Stimulated activated CD8-positive, alpha-beta memory T cell treated with anti-CD3 and anti-CD28 coated beads, Interleukin-2, amount 100 ng/mL, for 1 hour (primary cell): ENCODE measurements at places on chromosomes 2 and 18.

- no peak for DNase-seq
Measured at GRCh38 chr2:18651842-18652774, 62.7 kb upstream of the NT5C1B start.

- no peak for DNase-seq
Measured at GRCh38 chr18:57866355-57866754, 63.2 kb upstream of the ATP8B1 start.

- DNase-seq = no peak
Measured at GRCh38 chr2:188966079-188966571, 8.0 kb upstream of the COL3A1 start.

GRCh38 chr2:127901339-127902056, 15.7 kb upstream of the AMMECR1L start:
- no peak for DNase-seq

DNA sequence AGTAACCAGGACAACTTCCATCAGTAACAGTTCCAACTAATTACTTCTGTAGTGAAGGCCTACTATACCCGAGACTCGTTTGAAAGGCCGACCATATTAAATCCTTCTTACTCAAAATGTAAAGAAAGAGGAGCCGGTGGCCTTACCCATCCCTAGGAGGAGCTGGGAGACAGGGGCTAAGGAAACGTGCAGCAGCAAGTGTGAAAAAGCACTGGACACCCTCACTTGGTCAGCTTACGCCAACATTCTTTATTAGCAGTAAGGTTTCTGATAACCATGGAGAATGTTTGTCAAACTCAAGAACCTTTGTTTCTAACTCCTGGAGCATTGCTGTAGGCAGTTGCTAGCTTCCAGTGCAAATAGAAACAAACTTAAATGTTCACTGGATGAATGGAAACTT, 26.7 kb upstream of the VWA3B start:
- no peak for DNase-seq

DNA sequence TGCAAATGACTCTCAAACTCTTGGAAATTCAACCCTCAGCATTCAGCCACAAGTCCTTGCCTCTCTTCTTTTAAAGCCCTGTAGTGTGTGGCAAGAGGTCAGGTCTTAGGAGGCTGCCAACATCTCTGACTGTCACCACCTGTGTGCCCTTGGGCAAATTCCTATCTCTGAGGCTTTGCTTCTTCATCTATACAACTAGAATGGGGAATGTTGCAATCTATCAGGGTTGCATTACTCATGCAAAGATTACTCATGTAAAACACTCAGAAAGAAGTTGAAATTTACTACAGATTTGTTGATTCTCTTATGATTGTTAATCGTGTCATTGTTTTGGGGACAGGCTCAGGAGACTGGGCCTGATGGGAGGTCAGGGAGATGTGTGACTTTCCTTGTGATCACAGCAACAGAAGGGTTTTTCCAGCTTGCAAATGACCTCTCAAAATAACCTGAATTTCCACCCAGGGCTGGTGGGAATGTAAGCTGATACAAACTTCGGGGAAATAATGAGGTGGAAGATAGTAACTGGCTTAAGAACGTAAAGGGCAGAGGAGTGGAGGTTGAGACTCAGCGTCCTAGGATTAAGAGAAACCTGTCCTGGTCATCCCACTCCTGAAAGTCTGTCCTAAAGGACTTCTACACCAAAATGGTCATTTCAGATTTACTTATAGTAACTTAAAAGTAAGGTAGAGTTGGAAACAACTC, 32.1 kb upstream of the SIGLEC15 start:
- DNase-seq = no peak

DNA sequence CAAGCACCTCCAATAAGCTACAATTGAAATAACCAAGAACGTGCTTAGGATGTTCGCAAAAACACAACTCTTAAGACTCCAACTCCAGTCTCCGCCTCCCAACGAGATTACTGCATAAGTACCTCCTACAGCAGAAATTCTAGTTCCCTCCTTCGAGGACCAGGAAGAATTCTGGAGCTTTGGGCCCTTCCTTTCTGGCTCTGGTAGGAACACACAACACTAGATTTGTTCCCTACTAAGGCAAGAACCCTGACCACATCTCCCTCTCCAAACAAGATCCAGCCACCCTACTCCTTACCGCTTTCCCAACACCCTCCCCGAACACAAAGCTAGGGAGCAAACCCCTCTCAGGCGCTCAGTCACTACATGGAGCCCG, 721 bp downstream of the ADAM17 start:
- DNase-seq = no peak

DNA sequence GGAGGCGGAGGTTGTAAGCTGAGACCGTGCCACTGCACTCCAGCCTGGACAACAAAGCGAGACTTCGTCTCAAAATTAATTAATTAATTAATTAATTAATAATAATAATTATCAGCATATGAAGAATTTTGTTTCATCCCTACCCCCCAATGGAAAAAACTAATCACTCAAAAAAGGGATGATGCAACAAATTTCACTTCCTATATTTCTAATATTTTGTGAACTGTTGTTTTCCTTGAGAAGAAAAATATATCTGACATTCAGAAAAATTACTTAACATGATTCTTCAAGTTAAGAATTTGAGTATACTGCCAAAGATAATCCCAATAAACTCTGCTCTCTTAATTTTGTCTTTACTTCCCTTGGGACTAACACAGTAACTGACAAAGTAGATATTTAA, 28.1 kb downstream of the EXOC6B start:
- no peak for DNase-seq

- DNase-seq = no peak
Measured at GRCh38 chr18:35513181-35513936, 15.6 kb upstream of the INO80C start.

DNA sequence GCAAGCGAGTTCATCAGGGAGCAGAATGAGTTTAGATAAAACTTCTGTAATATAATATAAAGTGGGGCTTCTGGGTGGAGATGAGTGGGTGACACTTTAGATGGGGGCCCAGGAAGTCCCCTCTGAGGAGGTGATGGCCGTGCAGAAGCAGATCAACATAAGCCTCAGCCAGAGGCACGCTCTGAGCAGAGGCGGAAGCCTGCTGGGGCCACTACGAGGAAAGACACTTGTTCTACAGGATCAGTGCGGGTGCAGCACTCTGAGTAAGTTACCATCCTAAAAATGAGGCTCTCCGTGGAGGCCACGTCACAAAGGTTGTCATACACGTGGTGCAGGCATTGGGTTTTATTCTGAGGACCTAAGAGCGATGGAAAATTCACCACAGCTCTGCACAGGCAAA, 22.3 kb downstream of the TMEM18 start:
- DNase-seq = no peak

DNA sequence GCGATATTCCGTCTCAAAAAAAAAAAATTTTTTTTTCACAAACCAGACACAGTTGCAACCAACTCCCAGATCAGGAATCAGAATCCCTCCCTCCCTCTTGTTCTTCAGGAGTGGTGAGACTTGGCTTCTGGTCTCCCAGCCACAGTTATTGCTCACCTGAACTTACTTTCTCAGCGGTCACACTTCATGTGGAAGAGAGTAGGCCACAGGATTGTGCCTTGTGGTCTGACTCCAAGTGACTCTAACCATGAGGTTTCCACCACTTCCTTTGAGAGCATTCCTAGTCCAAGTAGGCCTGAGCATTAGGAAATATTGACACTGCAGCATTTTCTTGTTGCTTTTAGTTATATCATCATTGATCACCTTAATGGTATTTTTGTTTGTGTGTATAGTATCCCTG, 12.1 kb downstream of the FMNL2 start:
- no peak for DNase-seq

- DNase-seq = no peak
Measured at GRCh38 chr2:145199042-145199441, 679.1 kb upstream of the ZEB2 start.

GRCh38 chr2:39484620-39485495, 47.8 kb upstream of the MAP4K3 start:
- no peak for DNase-seq

DNA sequence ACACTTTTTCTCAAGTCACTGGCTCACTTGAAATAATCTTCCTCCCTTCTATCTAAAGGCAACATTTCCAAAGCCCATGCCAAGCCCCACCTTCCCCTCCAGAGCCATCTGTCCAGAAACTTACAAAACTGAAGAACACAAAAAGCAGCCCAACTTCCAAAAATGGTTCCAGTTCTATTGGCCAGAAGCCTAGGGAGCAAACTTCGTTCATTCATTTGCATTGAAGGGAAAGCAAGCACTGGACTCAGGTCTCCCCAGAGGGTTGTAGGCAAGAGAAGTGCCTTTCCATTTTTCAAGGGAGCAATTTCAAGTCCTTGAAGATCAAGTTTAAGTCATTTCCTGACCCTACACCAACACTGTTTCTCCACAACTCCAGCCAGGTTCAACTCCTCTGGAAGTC, 585.0 kb downstream of the BCL11A start:
- no peak for DNase-seq

- no peak for DNase-seq
Measured at GRCh38 chr2:82307511-82307910, 2003.0 kb upstream of the LRRTM1 start.

DNA sequence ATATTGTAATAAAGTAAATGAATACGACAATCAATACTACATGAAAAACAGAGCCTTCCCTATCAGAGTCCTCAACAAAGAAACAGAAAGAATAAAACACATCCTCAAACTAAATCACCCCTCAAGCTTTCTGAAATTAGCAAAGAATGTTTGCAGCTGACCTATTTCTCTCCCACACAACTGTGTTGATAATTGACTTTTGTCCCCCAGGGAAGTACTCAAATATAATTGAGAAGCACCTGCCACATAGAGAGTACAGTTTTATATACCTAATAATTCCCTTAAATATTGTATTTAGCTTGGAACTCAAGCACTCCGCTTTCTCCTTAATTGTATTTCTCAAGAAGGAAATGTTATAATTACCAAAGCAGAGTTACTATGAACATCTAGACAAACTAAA, 12.6 kb downstream of the CACNB4 start:
- no peak for DNase-seq

DNA sequence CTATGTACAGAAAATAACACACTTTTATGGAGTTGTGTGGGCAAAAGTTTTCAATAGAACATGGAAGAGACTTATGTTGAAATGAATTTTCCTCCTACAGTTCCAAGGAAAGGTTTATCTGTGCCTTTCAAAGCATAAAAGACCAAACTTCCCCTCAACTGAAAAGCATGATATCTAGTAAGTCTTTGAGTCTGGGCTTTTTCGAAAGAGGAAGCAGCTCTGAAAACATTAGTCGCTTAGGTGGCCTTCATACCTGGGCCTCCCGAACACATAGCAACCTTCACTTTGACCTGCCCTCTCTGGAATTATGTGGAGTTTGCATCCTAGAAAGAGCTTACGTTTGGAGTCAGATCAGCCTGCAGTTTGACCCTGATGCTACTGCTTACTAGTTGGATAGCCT, 4.8 kb upstream of the CAPN14 start:
- no peak for DNase-seq

- DNase-seq = no peak
Measured at GRCh38 chr2:64374686-64375085, 79.3 kb upstream of the LGALSL start.

- DNase-seq = no peak
Measured at GRCh38 chr2:65666156-65666725, 233.8 kb upstream of the SPRED2 start.

GRCh38 chr2:85649201-85650190, 18.5 kb downstream of the SFTPB start:
- DNase-seq = no peak

GRCh38 chr2:45439788-45440773, 171.0 kb downstream of the SRBD1 start:
- no peak for DNase-seq

DNA sequence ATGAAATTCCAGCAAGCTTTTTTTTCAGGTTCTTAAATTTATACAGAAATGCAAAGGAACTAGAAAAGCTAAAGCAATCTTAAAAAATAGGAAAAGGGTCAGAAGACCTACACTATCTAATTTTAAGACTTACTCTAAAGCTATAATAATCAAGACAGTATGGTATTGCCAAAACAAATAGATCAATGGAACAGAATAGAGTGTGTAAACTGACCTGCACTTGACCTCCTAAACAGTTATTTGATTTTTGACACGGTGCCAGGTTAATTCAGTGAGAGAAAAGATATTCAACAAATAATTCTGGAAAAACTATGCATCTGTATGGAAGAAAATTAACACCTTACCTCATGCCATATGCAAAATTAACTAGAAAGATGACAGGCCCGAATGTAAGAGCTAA, 73.6 kb downstream of the OLA1 start:
- no peak for DNase-seq
